Omental fat pad (tissue), 4 donors: ENCODE measurements at places on chromosomes 3 and 15. TPM values are rescaled to one million over a fixed set of nuclear protein-coding genes. Genes with fewer than 3 reads are reported as not detected.
A peak's percentile ranks its signal among the peaks of the same experiment; 100 is the strongest.

SLC28A1 gene
- not detected for total RNA-seq

RARRES1 gene
- 16.1 TPM for total RNA-seq

CPNE4 gene
- not detected for total RNA-seq

GSK3B gene
- total RNA-seq = 30.1 TPM

THPO gene
- total RNA-seq = 0.93 TPM

ANKRD28 gene
- total RNA-seq = 53.0 TPM

ZNF80 gene
- not detected for total RNA-seq

STX19 gene
- not detected for total RNA-seq

DNA sequence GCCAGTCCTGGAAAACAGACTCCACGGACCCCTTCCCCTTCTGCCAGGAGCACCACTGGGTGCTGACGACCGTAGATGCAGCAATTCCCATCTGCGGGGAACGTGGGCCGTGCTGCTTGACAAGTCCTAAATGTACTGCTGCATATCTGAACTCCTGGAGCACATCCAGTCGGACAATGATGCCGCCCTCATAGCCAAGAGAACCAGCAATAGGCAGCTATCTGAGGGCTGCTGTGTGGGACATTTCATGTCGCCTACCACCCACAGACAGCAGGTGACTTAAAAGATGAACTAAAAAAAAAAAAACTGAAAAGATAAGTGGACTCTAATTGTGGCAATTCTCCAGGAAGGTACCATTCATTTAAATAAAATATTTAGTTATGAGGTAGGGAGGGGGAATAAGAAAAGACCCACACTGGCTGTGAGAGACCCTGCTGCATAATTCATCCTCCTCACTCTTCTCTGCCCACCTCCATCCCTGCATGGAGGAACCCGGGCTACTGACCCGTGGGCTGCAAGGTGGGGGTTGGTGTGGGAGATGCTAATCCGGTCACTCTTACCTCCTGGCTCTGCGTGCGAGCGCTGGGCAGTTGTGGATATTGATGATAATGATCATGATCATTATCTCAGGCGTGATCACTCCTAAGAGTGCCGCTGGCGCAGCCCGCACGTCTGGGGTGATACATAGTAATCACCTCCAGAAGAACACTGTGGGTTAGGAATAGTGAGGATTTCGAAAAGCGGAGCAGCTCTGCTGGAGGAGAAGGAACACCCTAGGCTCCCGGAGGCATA is 28.3 kb downstream of the ALS2CL start:
- DNase-seq = peak; percentile 17

- no peak for DNase-seq
These were observed 57.0 kb downstream of the CD200 start for GRCh38 chr3:112389961-112390360.

DNA sequence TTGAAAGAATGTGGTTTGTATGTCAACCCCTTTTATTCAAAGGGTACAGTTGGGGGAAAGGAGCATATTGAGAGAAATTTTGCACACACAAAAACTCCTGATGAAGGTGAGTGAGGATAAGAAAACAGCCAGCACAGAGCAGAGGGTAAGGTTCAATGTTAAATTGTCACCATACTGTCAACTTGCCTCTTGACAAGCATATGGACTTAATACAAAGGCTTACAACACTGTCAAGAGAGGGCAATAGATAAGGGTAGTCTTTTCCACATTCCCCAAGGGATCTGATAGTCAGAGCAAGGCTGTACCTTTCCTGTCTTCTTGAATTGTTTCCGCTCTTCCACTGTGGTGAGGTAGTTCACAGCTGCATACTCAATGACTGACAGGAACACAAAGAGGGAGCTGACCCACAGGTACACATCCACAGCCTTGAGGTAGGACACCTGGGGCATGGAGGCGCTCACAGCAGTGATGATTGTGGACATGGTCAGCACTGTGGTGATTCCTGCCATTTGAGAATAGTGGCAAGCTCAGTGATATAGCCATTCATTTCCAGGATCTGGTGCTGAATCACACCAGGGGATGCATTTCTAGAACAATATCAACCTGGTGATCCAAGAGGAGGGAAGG is 20.4 kb upstream of the RIOX2 start:
- no peak for DNase-seq

DNA sequence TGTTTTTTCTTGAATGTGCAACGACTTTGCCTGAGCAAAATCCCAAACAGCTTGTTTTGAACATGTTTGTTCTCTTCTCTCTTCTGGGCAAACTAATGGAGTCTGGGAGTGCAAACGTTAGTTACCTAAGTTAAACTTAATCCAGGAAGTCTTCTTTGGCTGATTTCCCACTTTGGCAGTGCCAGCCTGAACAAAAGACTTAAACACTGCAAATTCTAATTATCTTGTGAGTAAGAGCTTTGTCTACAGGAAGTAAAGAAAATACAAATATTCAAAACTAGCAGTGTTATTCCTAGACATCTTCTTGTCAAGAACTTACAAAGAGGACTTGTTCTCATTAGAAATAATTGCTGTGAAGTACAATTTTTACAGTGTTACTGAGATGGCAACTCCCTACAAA is 16.7 kb upstream of the DENND6A start:
- DNase-seq = no peak

- no peak for DNase-seq
These were observed 275.2 kb downstream of the EPHA6 start for GRCh38 chr3:97089621-97090020.

- DNase-seq = no peak
These were observed 214.8 kb upstream of the ST8SIA2 start for GRCh38 chr15:92178911-92179310.

- DNase-seq = no peak
These were observed 3.4 kb upstream of the DOCK3 start for GRCh38 chr3:50671331-50671730.

- peak; percentile 70 for DNase-seq
These were observed 30.6 kb downstream of the CMTM7 start for GRCh38 chr3:32421991-32422859.

- no peak for DNase-seq
These were observed 20.7 kb downstream of the RPN1 start for GRCh38 chr3:128629936-128630335.

DNA sequence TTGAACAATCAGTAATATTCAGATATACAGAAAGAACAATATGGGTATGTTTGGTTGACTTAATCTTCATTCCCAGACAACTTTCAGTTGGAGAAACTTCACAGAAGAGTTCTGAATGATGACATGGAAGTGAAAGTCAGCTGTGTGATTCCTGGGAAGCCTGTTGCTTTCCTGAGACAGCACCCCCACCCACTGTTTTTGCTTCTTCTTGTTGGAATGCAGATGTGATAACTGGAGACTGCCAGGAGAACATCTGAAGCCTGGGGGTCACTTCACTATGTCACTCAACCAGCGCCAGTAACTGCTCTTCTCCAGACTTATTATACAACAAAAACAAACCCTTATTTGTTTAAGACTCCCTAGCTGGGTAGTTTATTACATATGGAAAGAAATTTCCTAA is 599.4 kb downstream of the ZIC1 start:
- no peak for DNase-seq
